ENCODE measurements at places on chromosomes 12 and 14. TPM values are rescaled to one million over a fixed set of nuclear protein-coding genes. Genes with fewer than 3 reads are reported as not detected.

The SPTB gene
- not detected for polyA plus RNA-seq

The BAZ1A gene
- 14.7 TPM for polyA plus RNA-seq

The MYF5 gene
- not detected for polyA plus RNA-seq

The GALNT16 gene
- not detected for polyA plus RNA-seq

The CPSF2 gene
- polyA plus RNA-seq = 22.9 TPM

The SLC38A4 gene
- polyA plus RNA-seq = not detected
